ENCODE measurements at places on chromosomes 7 and 10.

- no peak for DNase-seq
These were observed 21.4 kb upstream of the KIF20B start for GRCh38 chr10:89679986-89680385.

- no peak for DNase-seq
These were observed 52.7 kb upstream of the BTRC start for GRCh38 chr10:101301111-101301731.

- no peak for DNase-seq
These were observed 63.7 kb downstream of the ARHGAP12 start for GRCh38 chr10:31864834-31865518.

GRCh38 chr7:33601101-33601500, 304.2 kb upstream of the BMPER start:
- DNase-seq, result no peak

DNA sequence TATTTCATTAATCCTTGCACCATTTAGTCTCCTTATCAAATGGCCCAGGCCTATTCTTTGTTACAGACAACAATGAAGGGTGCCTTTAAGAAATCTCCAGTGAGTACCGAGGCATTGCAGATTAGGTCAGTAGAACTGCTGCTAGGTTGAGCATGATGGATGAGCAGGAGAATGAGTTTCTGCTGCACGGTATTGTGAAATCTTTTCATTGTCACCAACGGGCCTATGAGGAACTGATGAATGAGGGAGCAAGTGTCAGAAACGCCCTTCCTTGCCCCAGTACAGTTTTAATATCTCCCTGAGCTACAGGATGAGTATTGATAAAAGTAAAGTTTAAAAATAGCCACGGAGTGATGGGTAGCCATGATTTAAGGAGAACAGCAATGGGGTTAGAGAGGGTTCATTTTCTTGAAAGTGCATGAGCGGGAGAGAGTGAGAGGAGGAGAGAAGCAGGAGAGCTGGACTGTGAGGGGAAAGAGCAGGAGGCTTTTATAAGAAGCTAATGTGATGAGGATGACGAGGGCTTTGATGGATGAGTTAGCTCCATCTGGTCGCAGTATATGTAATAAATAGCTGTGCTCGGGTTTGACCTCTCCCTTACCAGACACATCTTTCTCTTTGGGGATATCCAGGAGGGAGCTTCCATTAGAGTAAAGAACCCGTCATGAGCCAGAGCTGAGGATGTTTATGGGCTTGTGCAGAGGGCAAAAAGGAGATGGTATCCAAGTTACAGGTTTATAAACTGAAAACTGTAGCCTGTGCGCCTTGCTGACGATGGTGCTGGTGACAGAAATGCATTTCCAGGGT, 526.1 kb downstream of the LRMDA start:
- DNase-seq, result no peak

DNA sequence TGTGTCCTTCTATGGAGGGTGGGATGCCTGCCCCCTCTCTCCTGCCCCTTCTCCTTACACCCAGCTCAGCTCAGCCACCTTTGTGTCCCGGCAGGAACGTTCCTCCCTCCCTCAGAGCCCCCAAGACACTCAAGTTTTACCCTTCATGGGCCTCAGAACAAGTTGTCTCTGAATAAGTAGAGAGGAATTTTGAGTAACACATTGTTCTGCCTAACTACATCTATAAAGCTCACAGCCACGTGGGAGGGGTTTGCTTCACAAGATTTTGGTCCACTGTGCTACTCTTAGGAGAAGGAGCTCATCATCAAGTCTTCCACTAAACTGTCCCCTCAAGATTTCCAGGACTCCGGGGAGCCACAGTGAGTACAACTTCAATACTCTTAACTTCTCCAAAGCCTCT, 51.6 kb upstream of the ZNF32 start:
- DNase-seq, result no peak

DNA sequence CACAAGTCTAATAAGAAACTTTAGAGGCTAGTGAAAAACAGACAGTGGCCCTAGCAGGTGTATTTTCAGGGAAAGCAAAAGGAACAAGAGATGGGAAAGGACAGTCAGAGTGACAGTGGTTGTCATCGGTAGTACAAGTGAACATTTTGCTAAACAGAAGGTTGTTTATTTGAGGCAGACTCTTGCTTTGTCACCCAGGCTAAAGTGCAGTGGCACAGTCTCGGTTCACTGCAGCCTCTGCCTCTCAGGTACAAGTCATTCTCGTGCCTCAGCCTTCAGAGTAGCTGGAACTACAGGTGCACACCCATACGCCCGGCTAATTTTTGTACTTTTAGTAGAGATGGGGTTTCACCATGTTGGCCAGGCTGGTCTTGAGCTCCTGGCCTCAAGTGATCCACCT, 195.8 kb downstream of the RELN start:
- DNase-seq, result no peak

- no peak for DNase-seq
These were observed 1.6 kb downstream of the FEZF1 start for GRCh38 chr7:122302761-122303530.

DNA sequence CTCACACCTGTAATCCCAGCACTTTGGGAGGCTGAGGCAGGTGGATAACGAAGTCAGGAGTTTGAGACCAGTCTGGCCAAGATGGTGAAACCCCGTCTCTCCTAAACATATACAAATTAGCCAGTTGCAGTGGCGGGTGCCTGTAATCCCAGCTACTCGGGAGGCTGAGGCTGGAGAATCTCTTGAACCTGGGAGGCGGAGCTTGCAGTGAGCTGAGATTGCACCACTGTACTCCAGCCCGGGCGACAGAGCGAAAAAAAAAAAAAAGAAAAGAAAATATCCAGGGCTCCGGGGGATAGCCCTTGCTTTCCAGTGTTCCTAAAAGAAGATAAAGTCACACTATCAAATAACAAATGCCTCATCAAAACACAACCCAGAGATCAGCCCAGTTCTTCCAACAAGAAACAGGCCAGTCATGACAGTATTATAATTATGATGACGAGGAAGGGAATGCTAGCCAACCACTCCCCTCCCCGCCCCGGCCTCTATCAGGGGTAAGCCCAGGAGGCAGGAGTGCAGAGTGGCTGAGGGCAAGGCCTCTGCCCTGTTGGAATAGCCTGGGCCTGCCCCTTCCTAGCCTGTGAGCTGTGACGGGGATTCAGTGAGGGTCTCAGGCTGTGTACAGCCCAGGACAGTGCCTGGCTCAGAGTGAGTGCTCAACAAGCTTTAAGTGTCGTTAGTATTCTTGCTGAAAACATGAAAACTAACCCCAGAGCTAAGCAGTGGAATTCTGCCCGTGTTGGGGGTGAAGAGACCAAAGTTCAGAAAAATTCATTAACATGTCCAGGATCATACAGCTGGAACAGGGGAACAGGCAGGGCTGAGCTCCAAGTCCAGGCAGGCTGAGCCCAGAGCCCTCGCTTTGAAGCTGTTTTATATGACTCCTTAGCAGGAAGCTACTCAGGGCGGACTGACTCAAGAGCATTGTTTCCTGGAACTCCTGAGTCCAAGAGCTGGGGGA, 54.3 kb downstream of the FAM241B start:
- DNase-seq, result no peak

GRCh38 chr7:108311446-108312168, 144.6 kb downstream of the NRCAM start:
- DNase-seq, result no peak

DNA sequence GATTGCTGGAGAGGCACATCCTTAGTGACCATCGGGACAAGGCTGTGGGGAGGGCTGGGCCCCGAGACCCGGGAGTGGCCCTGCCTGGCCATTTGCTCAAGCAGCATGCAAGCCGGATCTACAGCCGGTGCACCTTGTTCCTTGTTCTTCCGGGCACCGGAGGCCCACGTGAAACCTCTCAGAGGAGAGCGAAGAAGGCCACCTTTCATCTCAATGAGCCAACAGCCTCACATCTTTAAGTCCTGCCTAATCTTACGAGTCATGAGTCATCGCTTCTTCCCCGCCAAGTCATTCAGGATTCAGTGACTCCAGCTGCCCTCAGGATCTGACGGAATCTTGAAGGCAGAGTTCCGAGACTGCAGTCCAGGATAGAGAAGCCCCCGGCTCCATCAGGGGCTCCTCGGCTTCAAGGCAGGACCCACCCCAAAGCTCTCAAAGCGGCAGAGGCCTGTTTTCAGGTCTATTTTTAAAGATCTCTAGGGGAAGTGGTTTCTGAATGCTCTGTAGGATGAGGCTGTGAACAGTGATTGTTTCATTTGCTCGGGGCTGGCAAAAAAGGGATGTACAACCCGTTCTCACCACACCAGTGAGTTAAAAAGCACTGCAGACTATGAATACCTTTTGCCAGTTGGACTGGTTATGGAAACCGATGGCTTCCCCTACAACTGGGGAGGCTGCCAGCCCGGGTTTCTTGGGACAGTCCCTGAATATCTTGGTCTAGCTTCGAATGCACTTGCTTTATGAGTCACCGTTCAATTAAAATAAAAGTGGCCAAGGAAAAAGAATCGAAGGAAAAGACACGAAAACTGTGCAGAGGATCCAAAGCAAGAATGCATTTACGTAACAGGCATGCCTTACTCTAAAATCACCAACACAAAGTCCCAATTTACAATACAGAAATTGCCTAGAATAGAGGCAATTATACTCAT, 57.2 kb upstream of the ECHDC3 start:
- peak; percentile 37 for DNase-seq

GRCh38 chr10:5888843-5889623, 660 bp downstream of the ANKRD16 start:
- DNase-seq, result peak; percentile 61

GRCh38 chr10:22716943-22717342, 2.6 kb upstream of the PIP4K2A start:
- no peak for DNase-seq

- DNase-seq, result no peak
These were observed 66.8 kb upstream of the CYP26C1 start for GRCh38 chr10:92993699-92994272.

- DNase-seq, result no peak
These were observed 5.8 kb downstream of the TSPAN15 start for GRCh38 chr10:69456880-69457693.

DNA sequence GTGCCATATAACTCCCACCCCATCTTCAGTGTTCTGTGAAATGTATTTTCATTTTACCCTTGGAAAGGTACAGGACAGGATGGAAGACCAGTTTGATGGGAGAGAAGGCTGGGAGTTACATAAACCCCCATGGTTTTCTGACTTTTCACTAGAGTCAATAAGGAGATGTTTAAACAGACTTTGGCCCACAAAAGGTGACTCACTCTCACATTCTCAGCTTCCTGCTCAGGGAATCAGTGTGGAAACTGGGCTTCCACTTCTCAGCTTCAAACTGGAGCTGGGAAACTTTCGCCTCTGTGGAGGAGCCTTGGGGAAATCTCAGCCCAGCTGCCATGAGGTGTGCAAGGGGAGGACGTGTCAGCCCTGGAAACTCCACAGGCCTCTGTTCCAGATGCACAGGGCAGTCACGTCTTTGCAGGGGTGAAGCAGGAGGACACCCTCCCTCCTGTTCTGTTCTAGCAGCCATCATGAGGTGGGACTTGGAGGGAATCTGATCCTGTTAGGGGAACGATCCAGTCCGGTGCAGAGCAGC, 560.5 kb upstream of the GALNT17 start:
- no peak for DNase-seq

- DNase-seq, result peak; percentile 52
These were observed 520 bp downstream of the ELAPOR2 start for GRCh38 chr7:87058744-87059524.

DNA sequence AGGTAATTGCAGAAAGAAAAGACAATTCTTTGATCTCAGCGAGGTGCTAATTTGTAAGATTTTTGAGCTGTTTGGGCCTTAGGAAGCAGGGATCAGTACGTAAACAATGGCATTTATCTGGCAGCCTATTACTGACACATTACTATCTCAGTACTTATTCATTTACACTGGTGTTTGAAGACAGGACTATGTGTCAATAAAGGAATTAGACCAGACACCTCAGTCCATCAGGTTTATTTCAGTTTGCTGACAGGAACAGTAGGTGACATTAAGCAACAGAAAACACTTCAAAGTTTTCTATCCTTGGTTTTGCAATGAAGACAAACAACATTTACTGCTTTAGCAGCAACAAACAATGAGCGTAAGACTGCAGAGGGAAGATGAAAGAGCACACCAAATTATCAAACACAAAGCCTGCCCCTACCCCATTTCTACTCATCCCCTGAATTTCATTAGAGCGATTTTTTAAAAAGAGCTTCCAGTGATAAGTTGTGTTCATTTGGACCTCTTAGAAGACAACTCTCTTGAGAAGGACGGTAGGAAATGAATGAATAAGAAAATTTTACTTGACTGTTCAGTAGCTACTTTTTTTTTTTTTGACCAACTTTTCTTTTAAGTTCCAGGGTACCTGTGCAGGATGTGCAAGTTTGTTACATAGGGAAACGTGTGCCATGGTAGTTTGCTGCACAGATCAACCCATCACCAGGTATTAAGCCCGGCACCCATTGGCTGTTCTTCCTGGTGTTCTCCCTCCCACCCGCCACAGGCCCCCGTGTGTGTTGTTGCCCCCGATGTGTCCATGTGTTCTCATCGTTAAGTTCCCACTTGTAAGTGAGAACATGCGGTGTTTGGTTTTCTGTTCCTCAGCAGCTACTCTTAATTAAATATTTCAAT, 138.8 kb downstream of the DKK1 start:
- no peak for DNase-seq

DNA sequence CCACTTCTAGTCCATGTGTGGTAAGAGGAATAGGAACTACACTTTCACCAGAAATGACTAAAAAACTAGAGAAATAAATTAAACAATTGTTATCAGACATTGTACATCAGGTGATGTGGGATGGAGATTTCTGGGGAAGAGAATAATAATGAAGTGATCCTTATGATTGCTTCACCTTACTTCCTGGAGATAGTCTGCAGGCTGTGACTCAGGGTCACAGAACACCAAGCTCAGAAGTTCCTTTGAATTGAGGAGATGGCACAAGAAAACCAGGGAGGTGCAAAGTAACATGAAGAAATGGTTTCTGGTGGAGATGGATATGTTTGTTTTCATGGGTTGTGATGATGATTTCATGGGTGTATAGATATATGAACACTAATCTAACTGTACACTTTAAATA, 44.5 kb downstream of the ZWINT start:
- no peak for DNase-seq

GRCh38 chr7:155377838-155378579, 79.9 kb upstream of the EN2 start:
- DNase-seq, result no peak
